Germinal center (tissue), 1 donor: ENCODE measurements at places on chromosomes 2 and 18.

DNA sequence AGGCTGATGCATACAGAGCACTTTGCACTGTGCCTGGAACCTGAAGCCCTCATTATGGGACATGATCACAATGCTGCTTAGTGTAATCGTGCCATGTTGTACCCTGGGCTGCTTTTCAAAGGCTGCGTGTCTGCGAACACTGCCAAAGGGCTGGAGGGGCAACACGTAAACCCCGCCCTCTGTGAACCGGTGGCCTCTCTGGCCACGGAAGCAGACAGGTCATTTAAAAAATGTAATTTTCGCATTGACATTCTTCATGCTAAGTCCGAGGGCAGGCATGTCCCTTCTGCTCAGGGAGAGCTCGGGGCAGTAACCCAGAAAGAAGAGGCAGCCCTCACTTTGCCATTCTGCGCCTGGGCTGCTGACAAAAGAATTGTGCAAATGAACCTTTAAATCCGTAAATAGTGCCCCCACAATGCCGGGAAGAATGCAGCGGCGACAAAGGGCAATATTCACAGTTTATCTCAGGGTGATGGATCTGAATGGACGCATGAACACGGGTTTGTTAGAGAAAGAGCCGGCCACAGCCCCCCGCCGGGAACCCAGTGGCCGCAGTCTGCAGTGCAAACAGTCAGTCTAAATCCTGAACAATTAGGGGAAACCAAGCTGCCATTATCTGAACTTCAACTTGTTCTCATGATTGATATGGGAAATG is 226.1 kb downstream of the MYCN start:
- no peak for DNase-seq

- no peak for DNase-seq
Measured at GRCh38 chr18:60021556-60021955, 121.8 kb downstream of the PMAIP1 start.

DNA sequence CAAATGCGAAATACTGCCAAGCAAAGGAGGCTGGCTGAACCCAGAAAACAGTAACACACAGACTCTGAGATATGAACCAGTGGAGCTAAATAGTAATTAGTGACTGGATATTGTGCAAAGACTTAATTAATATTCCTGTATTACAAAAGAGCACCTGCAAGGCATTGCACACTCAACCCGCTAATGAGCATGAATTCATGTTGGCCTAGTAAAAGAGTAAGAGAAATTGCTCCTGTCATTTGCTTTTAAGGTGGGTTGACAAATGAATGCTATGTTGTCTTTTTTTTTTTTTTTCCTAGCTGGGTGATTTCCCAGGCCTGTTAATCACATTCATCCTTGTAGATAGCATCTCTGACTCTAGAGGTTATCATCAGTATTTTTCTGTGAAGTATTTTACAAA is 87.0 kb upstream of the CERS6 start:
- DNase-seq, result no peak

- no peak for DNase-seq
Measured at GRCh38 chr2:26849056-26849999, 1.4 kb downstream of the DPYSL5 start.

- DNase-seq, result peak; percentile 63
Measured at GRCh38 chr2:241188361-241189092, at the start of gene ANO7. Gene ANO7, plus strand, starts transcription at chr2:241188677. Its CDS starts 1,387 bp downstream, at chr2:241190064.

- no peak for DNase-seq
Measured at GRCh38 chr18:56444201-56444600, 194.2 kb downstream of the TXNL1 start.
